ENCODE measurements at places on chromosomes 4 and X.

GRCh38 chr4:125303058-125303457 is 11.7 kb upstream of the FAT4 start:
- no peak for DNase-seq

DNA sequence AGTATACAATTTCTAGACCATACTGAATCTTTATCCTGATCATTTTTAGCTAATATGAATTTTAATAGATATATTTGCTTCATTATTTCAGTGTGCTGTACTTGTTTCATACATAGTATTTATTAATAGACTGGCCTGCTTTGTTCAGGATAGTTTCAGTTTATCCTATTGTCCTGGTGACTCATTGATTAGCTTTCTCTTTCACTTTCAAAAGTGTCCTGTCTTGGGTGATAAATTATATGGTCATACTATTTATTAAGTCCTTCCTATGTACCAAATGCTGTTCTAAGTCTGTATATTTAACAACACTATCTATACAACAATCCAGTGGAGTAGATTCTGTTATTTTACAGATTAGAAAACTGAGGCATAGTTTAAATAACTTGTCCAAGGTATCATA is 153.8 kb upstream of the RAPGEF2 start:
- no peak for DNase-seq

- DNase-seq = no peak
These were observed 443.8 kb downstream of the MID1IP1 start for GRCh38 chrX:39245024-39245423.

DNA sequence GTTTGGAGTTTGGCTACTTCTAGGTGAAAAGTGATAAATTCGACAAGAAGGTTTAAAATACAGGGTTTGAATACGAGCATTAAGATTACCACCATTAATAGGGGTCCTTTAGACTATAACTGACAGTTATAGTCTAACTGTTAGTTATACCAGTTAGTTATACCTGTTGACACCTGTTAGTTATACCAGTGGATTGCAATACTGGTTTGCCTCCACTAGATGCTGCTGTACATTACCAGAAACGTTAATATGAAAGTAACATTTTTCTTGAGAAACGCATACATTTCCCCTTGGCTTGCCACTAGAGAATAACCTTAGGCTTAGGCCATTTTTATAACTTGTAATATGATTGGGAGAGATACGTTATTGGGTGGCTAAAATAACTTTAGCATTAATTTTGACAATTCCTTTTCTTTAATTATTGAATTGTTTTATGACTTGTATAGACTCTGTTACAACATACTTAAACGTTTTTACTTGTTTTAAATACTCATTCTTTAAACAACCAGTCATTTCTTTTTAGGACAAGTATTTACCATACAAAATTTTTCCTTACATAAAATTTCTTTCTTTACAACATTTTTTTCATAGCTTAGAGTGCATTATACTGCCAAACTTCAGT is 911.2 kb downstream of the FSTL5 start:
- no peak for DNase-seq

GRCh38 chrX:1481636-1482529 is 29.2 kb upstream of the ASMTL start:
- DNase-seq = peak; percentile 70

- no peak for DNase-seq
These were observed 128.7 kb downstream of the OPHN1 start for GRCh38 chrX:68304602-68305001.

GRCh38 chr4:17093481-17093880 is 195.0 kb upstream of the LDB2 start:
- no peak for DNase-seq

DNA sequence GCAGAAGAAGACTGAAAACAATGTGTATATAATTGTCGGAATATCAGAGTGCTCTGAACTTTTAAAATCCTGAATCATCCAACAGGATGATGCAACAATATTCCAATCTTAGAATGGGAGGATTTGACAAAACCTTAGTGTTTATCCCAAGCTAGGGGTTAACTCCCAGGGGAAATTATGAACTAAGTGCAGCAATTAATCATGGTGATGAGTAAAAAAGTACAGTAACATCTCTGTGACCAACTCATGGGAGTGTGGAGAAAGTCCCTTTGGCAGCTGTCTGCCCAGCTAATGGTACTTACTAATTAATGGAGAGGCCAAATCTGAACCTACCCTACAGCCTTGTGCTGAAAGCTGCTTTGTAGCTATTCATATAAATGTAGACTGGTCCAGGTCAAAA is 257.6 kb upstream of the DDX53 start:
- no peak for DNase-seq

DNA sequence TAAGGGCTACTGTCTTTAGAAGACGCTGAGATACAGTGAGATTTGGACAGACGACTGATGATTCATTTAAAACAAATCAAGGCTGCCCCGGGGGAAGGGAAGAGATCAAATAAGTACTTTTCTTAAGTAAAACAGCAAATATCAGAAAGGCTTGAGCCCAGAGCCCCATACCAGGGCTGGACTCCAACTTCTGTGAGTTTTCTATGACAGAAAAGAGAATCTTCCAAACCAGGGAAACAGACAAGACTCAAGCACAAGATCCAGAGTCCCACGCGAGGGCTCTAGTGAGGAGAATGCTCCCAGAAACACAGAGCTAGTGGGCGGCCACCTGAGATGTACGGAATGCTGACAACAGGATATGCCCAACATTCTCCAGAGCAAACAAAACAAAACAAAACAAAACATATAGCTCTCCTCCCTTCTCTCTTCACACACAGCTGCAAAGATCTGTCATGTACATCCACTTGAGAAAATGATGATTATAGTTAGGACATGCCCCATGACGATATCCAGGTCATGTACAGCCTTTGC is 13.1 kb downstream of the ACSL1 start:
- DNase-seq = no peak

DNA sequence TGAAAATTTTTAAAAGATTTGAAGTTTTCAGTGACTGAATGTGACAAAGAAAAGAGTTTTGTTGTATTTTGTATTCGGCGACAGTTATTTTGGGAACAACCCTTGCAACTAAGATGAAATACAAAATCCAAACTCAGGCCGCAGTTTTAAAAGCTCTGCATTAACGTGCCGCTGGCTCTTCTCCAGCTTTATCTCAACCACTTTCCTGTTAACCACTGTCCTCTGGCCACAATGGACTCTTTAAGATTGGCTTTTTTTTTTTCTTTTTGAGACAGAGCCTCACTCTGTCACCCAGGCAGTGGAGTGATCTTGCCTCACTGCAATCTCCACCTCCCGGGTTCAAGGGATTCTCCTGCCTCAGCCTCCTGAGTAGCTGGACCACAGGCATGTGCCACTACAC is 22.1 kb upstream of the AMTN start:
- DNase-seq = no peak

- no peak for DNase-seq
These were observed 41.0 kb upstream of the GATB start for GRCh38 chr4:151801547-151802516.

GRCh38 chr4:151344948-151345347 is 19.5 kb upstream of the SH3D19 start:
- no peak for DNase-seq

- no peak for DNase-seq
These were observed 303.1 kb downstream of the IQCM start for GRCh38 chr4:149512501-149512900.

- DNase-seq = no peak
These were observed 892.6 kb upstream of the LCORL start for GRCh38 chr4:18914182-18914581.

GRCh38 chrX:69178592-69178991 is 13.3 kb upstream of the PJA1 start:
- DNase-seq = peak; percentile 1

DNA sequence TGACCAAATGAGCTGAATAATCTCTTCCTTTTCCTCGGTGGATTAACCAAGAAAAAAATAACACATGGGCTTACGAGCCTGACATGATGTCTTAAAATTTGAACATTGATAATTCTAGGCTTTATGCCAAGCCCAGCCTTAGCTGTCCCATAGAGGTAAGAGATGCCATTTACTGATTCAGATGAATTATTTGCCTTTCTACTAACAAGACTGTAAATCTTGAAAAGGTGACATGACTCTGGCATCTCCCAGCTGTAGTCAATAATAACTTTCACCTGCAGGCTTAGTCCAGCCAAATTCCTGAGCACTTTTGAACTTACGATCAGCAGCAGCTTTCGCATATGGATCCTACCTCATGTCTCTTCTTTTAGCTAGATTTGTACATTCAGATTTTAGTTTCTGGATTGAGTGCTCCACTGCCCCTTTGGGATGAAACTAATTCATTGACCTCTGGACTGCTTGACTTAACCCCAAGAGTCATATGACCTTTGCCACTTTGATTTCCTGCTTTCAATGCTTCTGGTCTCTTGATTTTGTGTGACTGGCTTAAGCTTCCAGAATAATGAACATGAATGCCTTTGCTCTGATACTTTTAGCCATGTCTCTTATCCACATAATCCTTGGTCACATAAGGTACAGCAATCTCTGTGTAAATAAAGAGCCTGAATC is 876.4 kb upstream of the SLIT2 start:
- no peak for DNase-seq

DNA sequence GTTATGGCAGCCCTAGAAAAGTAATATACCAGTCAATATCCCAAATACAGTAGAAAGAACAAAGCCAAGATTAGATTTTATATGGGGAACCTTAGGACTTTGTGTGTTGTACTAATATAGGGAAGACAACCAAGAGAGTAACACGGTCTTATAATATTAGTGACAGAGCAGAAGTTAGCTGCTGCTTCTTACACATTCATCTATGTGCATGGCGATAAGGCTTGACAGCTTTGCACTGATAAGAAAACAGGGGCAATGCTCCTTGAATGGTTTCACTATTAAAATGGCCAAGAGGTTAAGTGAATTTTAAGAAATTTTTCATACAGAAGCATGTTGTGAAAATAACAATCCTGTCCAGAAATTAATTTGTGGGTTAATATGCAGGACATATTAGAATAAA is 521.6 kb downstream of the CCSER1 start:
- no peak for DNase-seq

GRCh38 chrX:112083624-112084326 is 1.2 kb upstream of the TRPC5 start:
- no peak for DNase-seq

GRCh38 chr4:152599095-152599494 is 63.2 kb upstream of the FBXW7 start:
- DNase-seq = no peak

- peak; percentile 73 for DNase-seq
These were observed 691 bp upstream of the USP46 start for GRCh38 chr4:52659722-52660261.

- DNase-seq = no peak
These were observed at the start of gene IL1RAPL1 for GRCh38 chrX:28586981-28587551. Gene IL1RAPL1 (plus strand): TSS chrX:28587446.

DNA sequence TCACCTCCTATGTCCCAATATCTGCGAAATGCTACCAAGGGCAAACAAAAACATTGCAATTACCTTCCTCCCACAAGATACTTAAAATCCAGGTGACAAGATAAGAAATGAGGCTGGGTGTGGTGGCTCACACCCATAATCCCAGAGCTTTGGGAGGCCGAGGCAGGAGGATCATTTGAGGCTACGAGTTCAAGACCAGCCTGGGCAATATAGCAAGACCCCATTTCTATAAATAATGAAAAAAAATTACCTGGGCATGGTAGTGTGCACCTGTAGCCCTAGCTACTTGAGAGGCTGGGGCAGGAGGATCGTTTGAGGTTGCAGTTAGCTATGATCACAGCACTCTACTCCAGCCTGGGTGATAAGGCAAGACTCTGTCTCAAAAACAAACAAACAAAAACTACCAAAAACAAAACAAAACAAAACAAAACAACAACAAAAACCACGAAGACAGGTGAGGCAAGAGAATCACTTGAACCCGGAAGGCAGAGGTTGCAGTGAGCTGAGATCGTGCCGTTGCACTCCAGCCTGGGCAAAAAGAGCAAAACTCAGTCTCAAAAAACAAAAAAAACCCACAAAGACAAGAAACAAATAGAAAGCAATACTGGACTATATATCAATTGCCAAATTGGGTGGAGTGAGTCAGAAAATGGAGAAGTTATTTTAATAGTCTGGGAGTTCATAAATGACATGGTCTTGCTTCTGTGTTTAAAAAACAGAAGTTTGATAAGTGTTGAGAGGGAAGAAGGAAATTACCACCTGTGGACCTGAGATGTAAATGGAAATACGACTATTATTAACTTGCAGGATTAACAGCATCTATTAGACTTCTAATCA is 176.5 kb downstream of the FBXW7 start:
- no peak for DNase-seq

DNA sequence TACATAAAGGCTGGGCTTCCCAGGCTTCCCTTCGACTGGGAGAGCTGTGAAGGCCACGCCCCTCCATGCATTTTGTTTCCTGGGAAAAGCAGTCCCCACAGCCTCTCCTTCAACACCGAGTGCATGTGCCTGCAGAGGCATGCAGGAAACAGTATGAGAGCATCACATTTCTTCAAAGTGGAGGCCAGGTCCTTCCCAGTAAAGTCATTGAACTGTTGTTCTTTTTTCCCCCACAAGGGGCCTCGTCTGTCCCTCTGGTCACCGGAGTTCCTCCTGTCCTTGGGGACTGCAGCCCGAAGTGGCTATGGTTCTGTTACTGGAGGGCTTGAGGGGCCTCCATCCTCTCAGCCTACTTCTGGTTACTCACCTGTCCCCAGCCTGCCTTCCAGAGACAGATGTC is 56.0 kb downstream of the RAI2 start:
- no peak for DNase-seq

GRCh38 chr4:54677416-54677815 is 19.7 kb downstream of the KIT start:
- DNase-seq = no peak

- DNase-seq = no peak
These were observed 123.3 kb downstream of the NFKB1 start for GRCh38 chr4:102624505-102624904.

DNA sequence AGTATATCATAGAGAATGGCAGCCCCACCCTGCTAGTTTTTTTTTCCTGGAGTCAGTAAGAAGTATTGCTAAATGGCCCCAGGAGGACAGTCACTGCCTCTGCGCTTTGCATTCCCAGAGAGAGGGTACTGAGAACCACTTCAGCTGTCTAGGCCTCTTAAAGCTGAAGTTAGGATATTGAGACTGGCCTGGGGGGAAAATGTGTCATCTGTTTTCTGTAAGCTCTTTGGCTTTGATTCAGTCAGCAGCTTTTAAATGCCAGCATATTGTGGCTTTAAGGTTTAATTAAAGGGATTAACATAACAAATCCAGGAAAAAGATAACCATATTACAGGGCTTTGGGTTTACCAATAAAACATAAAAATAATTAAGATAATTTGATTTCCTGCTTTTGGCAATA is 852.0 kb downstream of the PCDH18 start:
- no peak for DNase-seq

DNA sequence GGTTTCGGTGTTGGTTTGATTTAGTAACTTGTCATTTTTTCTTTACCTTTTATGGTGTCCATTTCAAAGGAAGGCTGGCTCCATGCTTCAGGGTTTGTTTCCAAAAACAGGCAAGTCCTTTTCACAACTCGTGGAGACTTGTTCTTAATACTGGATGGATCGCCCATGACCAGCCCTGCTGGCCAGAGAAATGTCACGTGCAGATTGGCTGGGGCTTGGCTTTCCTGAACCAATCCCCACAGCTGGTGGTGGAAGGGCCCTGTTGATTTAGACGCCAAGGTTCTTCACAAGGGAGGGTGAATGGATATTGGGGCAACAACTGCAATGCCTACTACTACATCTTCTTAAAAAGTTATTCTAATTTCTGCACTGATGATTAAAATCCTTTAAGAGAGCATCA is 92.6 kb downstream of the SHROOM3 start:
- DNase-seq = no peak
